Activated CD4-positive, CD25-positive, alpha-beta regulatory T cell (primary cell): ENCODE measurements at places on chromosomes 12 and 14.

GRCh38 chr12:98073610-98074009, 441.8 kb upstream of the TMPO start:
- DNase-seq = no peak

DNA sequence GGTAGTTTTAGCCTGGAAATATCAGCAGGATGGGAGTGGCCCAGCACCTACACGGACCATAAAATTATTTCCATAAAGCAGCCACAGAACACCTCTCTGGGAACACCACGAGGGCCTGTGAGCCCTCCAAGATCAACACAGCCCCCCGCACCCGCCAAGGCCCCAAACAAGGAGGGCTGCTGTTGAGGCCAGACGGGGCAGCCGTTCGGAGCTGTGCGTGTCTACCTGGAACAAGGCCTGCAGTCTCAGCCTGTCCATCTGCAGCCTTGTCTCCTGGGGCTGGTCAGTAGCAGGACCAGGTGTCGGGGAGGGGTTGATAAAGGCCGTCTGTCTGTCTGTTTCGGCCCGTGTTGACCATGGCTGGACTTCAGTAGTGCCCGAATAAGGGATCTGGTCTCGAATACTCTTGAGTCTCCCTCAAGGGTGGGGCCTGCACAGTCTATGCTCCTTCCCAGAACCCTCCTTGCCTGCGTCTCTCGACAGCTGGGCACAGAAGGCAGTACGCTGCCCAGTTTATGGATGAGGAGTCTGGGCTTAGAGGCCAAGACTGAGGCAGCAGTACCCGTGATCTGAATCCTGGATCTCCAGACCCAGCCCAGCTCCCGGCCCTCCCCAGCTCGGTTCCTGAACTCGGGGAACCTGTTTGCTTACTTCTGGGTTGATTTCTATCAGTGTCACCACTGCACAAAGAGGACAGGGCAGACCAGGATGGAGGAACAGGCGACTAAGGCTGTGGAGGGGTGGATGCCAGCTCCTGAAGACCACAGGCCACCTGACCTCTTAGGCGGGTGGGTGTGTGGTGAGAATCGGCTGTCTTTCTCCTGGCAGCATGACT, 23.1 kb upstream of the DLK1 start:
- DNase-seq = no peak

DNA sequence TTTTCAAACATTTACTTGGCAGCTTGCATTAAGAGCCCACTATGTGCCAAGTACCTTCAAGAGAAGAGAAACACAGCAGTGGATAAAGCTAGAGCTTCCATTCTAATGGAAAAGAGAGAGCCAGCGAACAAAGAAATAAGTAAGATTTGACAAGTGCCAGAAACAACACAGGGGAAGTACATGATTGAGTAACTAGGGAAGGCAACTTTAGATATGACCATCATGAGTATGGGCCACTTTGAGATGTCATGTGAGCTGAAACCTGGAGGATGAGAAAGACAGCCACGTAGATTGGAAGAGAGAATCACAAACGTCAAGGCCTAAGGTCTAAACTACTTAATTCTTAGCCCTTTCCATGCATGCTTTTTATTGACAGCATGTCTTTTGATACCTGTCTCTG, 121.4 kb downstream of the ITPR2 start:
- DNase-seq = no peak

DNA sequence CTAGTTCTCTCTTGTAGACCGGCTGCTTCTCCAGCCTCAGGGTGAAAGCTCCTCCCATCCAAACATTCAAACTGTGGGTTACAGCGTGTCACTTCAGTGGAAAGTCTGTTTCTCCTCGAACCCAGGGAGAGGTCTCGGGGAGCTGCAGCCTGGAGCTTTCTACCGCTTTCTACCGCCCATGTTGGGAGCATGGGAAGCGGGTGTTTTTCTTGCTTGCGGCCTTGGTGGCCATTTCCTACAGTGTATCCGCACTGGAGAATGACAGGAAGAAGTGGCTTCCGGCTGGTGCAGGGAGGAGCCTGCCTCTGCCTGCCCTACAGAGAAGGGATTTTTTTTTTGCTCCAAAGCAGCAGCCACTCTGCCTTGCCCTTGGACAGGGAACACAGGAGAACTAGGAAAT, 21.2 kb downstream of the ZFP36L1 start:
- no peak for DNase-seq

DNA sequence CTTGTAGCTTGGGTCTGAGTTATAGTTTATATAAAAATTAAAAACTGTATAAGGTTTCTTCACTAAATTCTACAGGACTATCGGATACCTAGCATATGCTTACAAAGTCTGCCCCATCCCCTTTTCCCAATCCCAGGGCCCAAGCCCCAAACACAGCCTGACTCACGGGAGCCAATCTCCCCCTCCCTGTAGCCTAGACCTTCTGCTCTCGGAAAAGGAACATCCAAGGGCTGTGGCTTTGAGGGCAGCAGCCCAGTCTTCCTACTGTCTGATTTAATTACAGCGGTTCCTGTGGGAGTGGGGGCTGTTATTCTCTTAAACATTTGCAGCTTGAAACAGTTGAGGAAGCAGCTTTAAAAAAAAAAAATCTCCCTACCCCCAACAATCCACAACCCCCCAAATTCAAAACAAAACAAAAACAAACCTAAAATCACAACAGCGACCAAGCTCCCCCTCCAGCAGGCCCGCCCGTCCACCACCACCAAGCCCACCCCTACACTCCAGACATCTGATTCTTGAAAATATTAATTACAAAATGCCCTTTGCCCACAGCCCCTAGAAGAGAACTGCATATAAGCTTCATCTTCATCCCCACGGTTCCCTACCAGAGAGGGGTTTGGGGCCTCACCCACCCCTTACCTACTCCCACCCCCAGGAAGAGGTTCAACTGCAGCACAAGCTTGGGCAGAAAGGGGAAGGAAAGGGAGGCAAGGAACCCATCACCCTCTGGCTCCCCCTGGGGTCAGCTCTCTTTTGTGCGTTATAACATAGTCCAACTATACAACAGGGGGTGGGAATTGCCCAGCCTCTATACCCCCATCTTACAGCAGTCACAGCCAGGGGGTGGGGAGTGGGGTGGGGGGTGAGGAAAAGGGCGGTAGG, 1.1 kb upstream of the PRKAG1 start:
- DNase-seq = no peak

DNA sequence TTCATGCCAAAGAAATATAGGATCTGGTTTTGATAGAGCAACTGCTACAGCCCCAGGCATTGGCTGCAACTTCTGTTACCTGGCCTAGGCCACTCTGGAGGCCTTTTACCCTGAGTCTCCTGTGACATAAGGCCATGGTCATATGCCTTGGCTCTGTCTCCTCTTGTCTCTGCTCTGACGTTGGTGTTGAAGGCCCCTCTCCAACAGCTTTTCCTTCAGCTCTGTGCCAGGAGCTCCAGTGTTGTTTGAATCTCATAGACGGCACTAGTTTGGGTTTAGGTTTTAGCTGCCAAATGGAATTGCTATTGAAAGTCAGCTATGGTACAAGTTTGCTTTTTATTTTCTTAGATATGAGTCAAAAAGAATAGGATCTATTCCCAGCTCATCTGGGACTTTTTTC, 41.1 kb downstream of the TTLL5 start:
- DNase-seq = no peak

GRCh38 chr12:43856972-43857371, 21.1 kb downstream of the TMEM117 start:
- no peak for DNase-seq

DNA sequence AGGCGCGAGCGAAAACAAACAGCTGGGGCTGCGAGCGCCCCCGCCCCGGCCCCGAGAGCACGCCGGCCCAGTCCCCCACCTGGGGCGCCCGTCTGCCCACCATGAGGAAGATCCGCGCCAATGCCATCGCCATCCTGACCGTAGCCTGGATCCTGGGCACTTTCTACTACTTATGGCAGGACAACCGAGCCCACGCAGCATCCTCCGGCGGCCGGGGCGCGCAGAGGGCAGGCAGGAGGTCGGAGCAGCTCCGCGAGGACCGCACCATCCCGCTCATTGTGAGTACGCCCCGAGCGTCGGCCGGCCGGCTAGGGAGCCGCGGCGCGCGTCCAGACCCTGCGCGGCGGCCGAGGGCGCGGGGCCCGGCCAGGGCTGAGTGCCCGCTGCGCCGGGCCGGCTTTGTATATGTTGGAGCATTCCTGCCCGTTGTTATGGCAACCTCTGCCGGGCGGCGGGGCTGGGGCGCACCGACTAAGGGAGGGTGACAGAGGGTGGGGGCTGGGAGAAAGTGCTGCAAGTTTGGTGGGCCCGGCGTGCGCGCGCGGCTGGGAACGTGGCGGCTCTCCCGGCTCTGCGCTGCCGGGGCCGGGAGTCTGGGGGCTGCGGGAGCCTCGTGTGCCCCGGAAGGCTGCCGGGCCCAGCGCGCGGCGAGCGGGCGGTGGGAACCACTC, 367 bp downstream of the GALNT16 start:
- no peak for DNase-seq

GRCh38 chr12:30622509-30622908, 73.2 kb downstream of the IPO8 start:
- DNase-seq = no peak

- no peak for DNase-seq
These were observed 11.7 kb downstream of the BEST3 start for GRCh38 chr12:69687390-69687789.

- DNase-seq = no peak
These were observed 3.5 kb downstream of the STXBP6 start for GRCh38 chr14:25046301-25046943.

- DNase-seq = no peak
These were observed 229.4 kb upstream of the RGS6 start for GRCh38 chr14:71702786-71703185.

- DNase-seq = no peak
These were observed 25.1 kb upstream of the ATP2B1 start for GRCh38 chr12:89733579-89734201.

- no peak for DNase-seq
These were observed 62.9 kb downstream of the EPS8 start for GRCh38 chr12:15726027-15726877.

- no peak for DNase-seq
These were observed 127.7 kb upstream of the PLEKHG7 start for GRCh38 chr12:92574911-92575570.

DNA sequence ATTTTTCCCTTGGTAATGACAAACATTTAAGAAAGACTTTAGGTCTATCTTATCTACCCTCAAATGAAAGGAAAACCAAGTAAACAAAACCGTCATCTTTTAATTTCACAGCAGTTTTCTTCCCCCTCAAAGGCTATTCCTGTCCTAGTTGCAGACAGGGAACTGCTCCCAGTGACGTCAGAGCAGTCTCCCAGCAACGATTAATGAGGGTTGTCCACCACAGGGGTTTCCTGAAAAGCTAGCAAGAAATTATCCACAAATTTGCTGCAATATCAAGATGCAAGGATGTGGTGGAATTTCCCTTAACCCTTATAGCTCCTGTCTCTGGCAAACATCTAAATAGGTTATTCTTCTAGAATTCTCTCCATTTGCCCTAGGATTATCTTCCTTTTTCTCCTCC, 89.1 kb upstream of the STAC3 start:
- no peak for DNase-seq

DNA sequence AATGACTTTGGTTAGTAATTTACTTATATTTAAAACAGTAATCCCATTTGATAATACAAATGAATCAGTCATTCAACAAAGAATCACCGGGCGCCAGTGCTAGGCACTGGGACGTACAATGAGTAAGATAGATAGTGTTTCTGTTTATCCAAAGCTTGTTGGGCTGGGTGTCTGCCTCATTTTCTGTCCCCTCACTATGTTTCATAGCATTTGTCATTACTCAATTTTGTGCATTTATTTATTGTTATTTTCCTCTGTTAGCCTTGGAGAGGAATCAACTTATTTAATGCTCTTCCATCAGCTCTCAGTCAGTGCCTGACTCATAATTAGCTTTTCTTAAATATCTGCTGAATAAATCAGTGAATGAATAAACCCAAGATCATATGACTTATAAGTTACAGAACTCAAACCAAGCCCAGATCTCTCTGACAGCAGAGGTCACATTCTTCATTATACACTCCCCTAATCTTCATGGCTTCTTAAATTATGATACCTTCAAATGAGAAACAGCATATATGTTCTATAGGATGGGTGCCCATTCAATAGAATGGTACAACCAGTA, 86.2 kb downstream of the TSPAN8 start:
- DNase-seq = no peak

DNA sequence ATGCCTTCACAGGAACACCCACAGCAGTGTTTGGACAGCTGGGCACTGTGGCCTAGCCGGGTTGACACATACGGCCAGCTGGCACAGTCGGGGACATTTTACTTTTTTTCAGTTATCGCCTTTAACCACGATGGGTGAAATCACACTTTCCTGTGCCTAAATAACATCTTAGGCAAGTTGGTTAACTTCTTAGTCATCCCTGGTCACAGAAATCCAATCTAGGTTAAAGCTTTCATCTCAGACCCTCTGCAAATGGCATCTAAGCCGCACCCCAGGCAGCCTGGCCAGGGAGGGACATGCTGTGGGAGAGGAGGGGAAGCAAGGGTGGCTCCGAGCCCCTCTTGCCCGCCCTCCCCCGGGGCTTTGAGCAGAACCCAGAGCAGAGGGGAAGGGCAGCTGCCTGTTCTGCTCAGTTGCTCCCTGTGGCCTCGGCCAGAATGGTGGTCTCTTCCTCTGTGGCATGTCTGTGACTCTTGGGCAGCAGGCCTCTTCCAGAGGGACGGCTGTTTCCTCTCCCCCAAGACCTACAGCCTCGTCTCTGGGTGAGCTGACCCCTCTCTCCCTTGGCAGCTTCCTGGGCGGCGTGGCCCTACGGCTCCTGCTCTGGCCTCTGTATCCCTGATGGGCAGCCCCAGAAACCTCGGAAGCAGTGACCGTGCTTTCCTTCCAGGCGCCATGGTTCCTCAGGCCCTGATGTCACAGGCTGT, 85.4 kb upstream of the DYNC1H1 start:
- DNase-seq = no peak

GRCh38 chr12:25755971-25756260, 202.6 kb upstream of the RASSF8 start:
- DNase-seq = no peak

DNA sequence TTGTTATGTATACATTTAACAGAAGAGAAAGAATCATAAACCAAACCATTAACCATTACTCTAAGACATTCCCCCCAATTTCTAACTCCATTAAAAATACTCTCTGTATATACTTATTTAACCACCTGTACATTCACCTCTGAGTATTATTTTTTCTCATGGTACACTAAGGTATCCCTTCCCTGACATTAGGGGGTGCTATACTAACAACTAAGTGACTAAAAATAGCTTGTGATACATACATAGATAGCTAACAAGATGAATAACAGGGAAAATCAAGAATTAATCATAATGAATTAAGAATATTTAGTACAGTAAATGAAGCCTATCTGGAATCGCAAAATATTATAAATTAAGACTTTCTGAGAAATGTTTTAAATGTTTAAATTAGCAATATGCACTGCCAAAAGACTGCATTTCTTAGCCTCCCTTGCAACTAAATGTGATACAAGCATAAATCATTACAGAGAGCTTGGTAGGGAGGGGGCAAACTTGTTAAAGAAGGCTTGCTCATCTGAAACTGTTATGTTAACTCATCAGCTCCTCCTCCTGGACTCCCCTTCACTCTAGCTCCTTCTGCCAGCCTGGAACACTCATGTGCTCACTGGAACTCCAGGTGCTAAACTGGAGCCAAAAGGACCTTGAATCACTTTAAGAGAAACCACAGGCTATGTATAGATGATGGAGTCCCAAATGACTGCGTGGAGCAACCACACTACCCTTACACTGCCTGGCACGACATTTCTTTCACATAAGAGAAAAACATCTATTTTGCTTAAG, 14.9 kb downstream of the C2CD5 start:
- DNase-seq = no peak
